ENCODE measurements at places on chromosomes 12 and 14. TPM values are rescaled to one million over a fixed set of nuclear protein-coding genes. Genes with fewer than 3 reads are reported as not detected.
A peak's percentile ranks its signal among the peaks of the same experiment; 100 is the strongest.

The NPAS3 gene
- not detected for total RNA-seq

The SLC25A21 gene
- not detected for total RNA-seq

The C1RL gene
- 13.5 TPM for total RNA-seq

The GTF2A1 gene
- 40.9 TPM for total RNA-seq

DNA sequence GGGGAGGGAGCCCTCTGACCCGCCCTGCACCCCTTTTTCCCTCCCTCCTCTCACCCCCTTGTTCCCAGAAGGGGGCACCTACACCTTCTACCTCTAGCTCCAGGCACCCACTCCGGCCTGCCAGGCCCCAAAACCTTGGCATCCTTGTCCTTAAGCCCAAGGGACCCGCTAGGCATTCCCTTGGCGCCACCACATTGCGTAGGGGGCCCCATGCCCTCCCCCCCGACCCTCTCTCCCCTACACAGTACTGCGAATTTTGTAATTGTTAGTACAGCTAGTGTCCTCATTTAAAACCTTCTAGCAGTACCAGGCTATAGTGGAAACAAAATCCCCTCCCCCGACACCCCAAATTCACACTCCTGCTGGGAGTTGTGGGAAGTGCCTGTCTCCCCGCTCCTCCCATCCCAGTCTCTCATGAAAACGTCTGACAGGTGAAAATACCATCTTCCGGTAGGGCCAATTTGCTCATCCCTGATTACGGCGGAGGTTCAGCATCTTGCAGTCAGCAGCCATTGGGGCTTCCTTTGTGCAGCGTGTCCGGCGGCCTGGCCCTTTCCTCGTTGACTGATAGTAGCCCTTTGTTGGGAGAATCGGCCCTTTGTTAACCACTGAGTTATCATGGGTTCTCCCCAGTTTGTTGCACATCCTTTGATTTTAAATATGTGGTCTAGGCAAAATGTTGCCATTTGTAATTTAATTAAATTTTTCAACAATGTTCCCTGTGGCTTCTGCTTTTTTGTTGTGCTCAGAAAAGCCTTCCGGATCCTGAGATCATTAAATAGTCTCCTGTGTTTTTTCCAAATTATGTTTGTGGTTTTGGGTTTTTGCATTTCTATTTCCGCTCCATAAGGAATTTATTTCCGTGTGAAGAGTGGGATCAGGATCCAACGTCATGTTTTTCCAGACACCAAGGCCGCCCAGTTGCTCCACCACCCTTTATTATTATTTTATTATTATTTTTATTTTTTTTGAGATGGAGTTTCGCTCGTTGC lies 7.9 kb upstream of the CEP170B start:
- no peak for DNase-seq

- no peak for DNase-seq
Observed at GRCh38 chr12:111166779-111167540, 201.9 kb downstream of the PHETA1 start.

- peak; percentile 1 for DNase-seq
Observed at GRCh38 chr12:34598352-34598827, 576.1 kb downstream of the ALG10 start.

DNA sequence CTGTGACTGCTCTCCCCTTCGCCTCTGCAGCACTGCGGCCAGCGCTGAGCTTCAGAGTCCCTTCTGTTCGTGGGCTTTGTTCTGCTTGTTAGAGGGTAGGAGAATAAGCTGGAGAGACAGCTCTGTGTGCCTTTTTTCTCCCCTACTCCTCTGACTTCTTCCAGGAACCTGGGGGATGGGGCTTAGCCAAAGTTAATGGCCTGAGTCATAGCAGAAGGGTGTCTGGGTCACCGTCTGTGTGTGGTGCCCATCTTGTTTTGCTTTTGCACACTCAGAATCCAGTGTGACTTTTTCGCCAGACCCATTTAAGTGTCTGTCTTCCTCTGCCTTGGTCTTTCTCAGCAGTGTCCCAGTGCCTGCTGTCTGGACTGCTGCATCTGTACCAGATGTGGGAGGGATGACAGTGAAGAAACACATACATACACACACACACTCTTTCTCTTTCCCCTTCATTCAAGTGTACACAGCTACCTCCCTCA lies 3.0 kb downstream of the KIF5A start:
- no peak for DNase-seq

DNA sequence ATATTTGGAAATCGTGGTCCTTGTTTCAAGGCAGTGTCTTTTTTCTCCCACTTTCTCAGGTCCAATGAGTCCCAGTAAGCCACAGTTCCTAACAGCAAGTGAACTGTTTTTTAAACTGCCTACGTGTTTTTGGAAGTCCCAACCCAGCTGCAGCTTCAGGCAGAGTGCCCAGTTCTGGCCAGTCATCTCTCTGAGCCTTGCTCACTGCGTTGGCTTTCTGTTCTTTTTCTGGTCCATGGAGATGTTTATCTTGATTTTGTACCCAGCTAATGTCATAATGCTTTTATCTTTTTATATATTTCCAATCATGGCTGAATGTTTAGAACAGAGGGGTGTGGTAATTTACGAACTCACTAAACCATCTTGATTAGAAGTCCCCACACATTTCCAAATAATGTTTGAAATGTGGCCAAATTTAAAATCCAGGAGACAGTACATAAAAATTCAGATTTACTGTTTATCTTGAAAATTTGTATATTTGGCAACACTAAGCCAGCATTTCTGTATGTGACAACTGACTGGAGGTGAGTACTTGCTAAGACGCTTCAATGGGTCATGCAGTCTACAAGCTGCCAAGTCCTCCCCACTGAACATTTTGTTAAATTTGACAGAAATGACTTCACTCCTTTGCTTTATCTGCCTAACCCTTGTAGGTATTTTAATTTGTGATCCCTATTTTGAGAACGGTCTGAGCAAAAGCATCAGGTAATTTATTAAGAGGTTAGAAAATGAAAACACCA lies 46.1 kb upstream of the OTOGL start:
- no peak for DNase-seq

DNA sequence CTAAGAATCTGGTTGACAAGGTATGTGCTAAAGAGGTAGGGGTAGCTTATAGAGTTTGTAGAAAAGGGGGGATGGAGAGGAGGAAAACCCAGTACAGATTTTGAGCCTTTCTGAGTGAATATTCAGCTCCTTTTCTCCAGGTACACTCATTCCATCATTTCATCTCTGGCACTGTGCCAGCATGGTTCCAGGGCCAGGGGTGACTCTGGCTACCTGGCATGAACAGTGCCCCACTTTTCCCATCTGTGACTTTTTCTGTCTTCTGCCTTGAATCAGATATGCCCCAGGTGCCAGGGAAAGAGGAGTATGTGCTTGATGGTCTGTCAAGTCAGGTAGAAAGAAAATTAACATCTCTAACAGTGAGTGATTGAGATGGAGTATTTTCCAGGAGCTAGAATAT lies 175.7 kb downstream of the CACNA1C start:
- no peak for DNase-seq

- DNase-seq: no peak
Observed at GRCh38 chr12:16261944-16262475, 15.5 kb downstream of the SLC15A5 start.

GRCh38 chr12:77031745-77032144 lies 33.6 kb downstream of the E2F7 start:
- DNase-seq: no peak

- DNase-seq: no peak
Observed at GRCh38 chr14:82070753-82071152, 537.1 kb upstream of the SEL1L start.

- DNase-seq: no peak
Observed at GRCh38 chr12:106195621-106196027, 52.2 kb downstream of the CKAP4 start.

GRCh38 chr12:66667906-66668305 lies 11.0 kb downstream of the GRIP1 start:
- no peak for DNase-seq

- no peak for DNase-seq
Observed at GRCh38 chr14:20477211-20477876, 8.1 kb downstream of the PNP start.

DNA sequence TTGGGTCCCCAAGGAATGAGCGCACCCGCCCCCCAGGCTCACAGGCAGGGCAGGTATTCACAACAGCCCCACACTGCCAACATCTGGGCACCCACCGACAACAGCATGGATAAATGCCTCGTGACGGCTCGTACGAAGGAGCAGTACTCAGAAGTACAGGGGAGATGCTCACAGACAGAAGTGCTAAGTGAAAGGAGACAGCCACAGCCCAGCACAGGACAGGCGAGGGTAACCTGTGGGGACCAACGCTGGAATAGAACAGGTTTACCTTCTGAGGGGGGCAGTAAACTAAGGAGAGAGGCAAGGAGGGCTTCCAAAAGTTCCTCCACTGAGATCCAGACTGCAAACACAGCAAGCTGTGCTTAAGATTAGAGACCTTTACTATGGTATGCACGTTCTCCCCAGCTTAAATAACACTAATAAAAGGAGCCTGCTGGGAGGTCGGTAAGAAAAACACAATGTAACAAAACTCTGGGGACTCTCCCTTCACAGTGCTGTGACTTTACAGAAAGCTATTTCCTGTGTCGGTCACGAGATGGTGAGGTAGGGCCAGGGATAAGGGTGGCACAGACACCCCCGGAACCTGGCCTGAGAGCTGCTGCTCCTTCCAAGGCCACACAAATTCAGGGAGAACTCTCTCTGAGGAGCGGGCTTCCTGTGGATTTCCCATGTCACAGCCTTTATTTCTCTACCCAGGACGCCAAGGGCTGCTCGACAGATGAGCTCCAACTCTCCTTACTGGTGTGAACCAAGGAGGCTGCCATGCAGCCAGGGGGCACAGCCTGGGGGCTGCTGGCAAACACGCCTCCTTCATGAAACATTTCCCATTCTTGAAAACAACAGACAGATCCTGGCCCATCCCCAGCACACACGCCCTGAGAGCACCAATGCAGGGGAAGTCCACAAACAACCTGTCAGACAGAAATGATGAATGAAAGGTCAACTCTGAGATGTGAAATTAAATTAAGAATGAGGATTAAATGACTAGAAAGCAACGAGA lies 26.3 kb downstream of the SLC15A4 start:
- DNase-seq: no peak

Data from activated B cell treated with CpG ODN at 0.5 μM for 24 hours (primary cell).